ENCODE measurements at places on chromosomes 3 and 15. TPM values are rescaled to one million over a fixed set of nuclear protein-coding genes. Genes with fewer than 3 reads are reported as not detected.
A peak's percentile ranks its signal among the peaks of the same experiment; 100 is the strongest.

CD200 gene
- polyA plus RNA-seq, result not detected

DNA sequence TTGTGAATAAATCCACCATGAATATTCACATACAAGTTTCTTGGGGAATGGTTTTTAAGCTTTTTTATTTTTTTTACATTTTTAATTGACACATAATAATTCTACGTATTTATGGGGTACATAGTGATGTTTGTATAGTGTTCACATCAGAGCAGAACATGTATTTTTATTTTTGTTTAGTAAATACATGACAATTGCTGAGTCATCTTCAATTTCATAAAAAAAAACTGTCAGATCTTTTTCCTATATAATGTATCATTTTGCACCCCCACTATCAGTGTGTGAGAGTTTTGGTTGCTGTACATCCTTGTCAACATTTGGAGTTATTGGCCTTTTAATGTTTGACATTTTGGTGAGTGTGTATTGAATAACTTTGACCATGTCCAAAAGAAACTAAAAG, 39.9 kb upstream of the FILIP1L start:
- DNase-seq, result no peak

- no peak for DNase-seq
Measured at GRCh38 chr3:152069871-152070270, 196.4 kb downstream of the SUCNR1 start.

GRCh38 chr3:43288366-43288765, 2.0 kb downstream of the SNRK start:
- no peak for DNase-seq

GRCh38 chr3:24374801-24375200, 119.8 kb downstream of the THRB start:
- DNase-seq, result no peak

- DNase-seq, result no peak
Measured at GRCh38 chr15:75081150-75081549, 57.8 kb downstream of the PPCDC start.

DNA sequence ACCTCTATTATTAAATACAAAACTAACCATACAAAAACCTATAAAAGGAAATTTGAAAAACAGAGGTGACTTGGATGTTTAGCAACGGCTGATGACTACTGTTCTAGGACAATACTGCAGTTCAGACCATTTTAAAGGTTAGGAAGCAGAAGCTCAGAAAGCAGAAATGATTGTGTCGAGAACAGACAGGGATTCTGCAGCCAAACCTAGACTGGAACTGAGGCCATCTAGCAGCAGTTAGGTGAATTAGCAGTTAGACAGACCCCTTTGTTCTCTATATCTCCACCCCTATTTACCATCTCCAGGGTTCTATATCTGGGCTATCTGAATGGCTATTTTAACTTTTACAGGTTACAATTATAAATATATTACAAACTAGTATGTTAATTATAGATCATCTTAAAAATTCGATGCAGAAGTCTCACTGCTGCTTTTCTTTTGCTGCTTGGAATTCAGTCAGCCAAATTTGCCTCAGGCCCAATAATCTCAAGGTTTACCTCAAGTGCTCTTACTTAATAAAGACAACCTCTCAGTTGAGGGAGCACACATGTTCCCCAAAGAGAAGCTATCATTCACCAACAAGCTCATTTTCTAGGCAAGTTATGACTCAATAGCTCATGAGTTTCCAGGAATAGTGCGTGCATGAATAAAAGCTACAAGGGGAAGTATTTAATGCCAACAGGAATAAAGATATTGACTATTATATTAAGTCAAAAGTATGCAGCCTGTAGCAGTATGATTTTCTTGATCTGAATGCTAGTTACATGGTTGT, 9.3 kb upstream of the IL1RAP start:
- peak; percentile 27 for DNase-seq

CLDN1 gene
- 51.6 TPM for polyA plus RNA-seq

All from HepG2 (cell line).